ENCODE measurements at places on chromosomes 7 and 10.

GRCh38 chr10:45514291-45515270 lies 140.6 kb downstream of the ALOX5 start:
- peak; percentile 63 for DNase-seq

- peak; percentile 43 for DNase-seq
Measured at GRCh38 chr7:105876964-105877601, 684 bp upstream of the ATXN7L1 start.

GRCh38 chr7:18257711-18258110 lies 230.1 kb upstream of the PRPS1L1 start:
- DNase-seq = no peak

GRCh38 chr7:70098133-70098561 lies 499.9 kb downstream of the AUTS2 start:
- DNase-seq = no peak

GRCh38 chr10:84195044-84195830 lies 900 bp downstream of the CDHR1 start:
- DNase-seq = no peak

- DNase-seq = no peak
Measured at GRCh38 chr7:12317675-12318074, 86.0 kb downstream of the VWDE start.

- no peak for DNase-seq
Measured at GRCh38 chr10:8023851-8024250, 30.6 kb upstream of the GATA3 start.

GRCh38 chr10:132176623-132177500 lies 9.9 kb upstream of the DPYSL4 start:
- DNase-seq = no peak

DNA sequence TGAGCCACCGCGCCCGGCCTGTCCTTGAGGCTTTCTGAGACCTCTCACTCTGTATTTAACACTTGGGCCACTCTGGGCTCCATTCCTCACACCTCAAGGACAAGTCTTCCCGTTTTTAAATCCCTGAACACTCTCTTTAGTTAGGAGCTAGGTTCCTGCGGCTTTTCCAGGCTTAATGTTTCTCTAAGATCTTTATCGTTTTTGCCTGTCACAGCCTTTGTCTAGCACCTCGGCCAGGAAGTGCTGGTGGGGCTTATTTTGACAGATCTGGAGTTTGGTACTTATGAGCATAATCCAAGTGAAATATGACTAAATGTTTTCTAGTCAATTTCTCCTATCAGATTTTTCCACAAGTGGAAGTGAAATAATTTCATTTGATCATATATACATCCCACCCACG lies 186.6 kb downstream of the DPY19L1 start:
- DNase-seq = no peak

GRCh38 chr10:10644676-10645385 lies 372.8 kb upstream of the CELF2 start:
- no peak for DNase-seq

DNA sequence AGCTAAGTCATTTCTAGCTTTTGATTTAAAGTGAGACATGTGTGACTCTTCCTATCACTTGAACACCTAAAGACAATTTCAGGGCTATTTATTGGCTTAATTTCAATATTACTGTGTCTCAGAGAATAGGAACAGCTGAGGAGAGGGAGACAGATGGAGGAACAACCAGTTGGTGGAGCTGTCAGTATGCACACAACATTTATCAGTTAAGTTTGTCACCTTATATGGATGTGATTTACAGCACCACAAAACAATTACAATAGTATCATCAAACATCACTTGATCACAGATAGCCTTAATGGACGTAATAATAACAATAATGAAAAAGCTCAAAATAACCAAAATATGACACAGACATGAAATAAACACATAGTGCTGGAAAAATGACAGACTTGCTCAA lies 129.6 kb downstream of the NPSR1 start:
- DNase-seq = peak; percentile 8

- DNase-seq = no peak
Measured at GRCh38 chr7:107933386-107934013, 42.5 kb downstream of the DLD start.

DNA sequence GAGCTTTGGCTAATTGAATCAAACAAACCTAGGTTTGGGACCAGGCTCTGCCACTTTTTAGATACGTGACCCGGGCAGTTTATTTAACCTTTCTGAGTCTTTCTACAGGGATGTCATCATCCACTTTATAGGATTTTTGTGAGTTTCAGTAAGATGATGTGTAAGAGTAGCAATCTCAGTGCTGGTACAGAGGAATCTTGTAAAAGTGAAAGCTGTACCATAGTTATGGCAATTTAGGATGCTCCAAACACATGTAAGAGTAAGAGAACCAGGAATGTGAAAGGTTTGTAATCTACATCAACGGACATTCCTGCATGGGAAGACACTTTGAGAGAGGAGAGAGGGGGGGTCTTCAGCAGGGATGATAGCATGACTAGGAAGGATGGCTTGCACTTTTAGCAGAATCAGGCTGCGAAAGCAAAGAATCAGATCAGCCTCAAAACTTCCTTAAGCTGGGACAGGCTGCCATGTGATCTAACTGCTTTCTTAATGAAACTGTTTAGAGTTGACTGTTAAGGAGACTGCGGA lies 968 bp downstream of the NOLC1 start:
- DNase-seq = no peak

- DNase-seq = no peak
Measured at GRCh38 chr10:15775513-15775912, 55.8 kb upstream of the ITGA8 start.

- no peak for DNase-seq
Measured at GRCh38 chr7:23419160-23419559, 51.1 kb downstream of the IGF2BP3 start.

DNA sequence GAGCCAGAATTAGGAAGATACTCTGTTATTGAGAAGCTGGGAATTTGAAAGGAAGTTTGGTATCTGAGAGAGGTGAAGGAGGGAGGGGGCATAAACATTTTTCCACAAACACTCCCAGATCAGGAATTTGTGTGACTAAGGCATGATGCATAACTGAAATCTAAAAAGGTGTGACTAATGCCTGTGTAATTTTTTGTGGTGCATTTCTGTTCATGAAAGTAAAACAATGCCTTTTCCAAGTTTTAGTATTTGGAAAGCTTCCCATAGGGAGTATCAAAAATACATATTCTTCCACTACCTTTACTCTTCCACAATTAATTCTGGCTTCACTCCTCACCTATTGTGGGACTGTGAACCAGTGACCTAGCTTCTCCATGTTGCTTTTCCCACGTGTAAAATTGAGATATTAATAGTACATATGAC lies 56.4 kb upstream of the CAV2 start:
- DNase-seq = no peak

GRCh38 chr10:69290993-69291392 lies 12.7 kb downstream of the HK1 start:
- DNase-seq = no peak

DNA sequence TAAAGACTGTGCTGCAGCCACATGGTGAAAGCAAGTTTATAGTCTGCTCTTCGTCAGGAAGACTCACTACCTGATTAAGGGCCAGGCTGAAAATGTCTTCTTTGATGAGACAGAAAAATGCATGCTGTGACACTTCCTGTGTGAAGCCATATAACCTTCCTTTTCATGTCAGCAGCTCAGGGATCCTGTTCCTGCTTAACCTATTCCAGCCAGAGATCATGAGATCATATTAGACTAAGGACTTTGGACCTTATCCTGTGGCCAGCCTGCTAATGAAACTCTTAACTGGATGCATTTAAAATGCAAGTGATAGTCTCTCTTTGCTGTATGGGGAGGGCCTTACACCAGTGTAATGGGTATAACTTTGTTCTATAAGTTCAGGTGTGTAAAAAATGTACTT lies 165.2 kb downstream of the PTEN start:
- DNase-seq = no peak

- DNase-seq = peak; percentile 20
Measured at GRCh38 chr10:96587264-96588059, 650 bp upstream of the TM9SF3 start.

GRCh38 chr10:102384053-102384452 lies 11.5 kb upstream of the NFKB2 start:
- no peak for DNase-seq

- no peak for DNase-seq
Measured at GRCh38 chr10:75127471-75127870, 16.0 kb downstream of the SAMD8 start.

GRCh38 chr10:6347391-6347951 lies 144.7 kb downstream of the PFKFB3 start:
- no peak for DNase-seq

GRCh38 chr7:133255486-133255885 lies 2.6 kb downstream of the EXOC4 start:
- no peak for DNase-seq

DNA sequence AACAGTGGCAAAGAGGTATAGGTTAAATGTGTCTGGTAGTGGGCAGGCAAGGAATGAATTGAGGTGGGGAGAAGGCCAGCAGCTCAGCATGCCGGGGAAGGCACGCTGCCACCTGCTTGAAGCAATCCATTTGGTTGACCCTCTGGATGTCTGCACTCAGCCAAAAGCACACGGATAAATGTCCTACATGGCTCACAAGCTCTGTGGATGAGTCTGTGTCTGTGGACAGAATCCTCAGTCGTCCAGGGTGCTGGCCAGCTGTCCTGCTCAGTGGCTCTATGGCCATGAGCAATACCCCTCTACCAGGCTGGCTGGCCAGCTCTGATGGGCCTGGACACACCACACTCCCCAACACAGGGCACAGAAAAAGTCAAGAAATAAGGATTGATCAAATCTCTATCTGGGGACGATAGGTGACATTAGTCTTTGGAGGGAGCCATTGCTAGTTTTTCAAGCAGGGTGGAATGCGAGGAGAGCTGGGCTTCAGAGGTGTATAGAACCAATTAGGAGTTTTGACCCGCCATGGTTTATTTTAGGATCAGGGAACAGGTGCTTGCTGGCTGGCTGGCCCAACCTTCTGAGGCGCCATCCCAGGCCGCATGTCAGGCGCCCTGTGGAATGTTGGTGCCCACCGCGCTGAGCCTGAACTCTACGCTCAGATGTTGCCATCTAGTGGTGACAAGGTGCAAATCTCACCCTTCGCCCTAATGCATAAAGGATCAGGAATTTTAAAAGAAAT lies 493.4 kb downstream of the TNS3 start:
- DNase-seq = peak; percentile 61

- DNase-seq = no peak
Measured at GRCh38 chr7:29248713-29249382, 54.3 kb downstream of the CHN2 start.

GRCh38 chr7:12764458-12764891 lies 77.0 kb downstream of the ARL4A start:
- no peak for DNase-seq

GRCh38 chr10:100930368-100930767 lies 17.6 kb downstream of the SLF2 start:
- DNase-seq = no peak

DNA sequence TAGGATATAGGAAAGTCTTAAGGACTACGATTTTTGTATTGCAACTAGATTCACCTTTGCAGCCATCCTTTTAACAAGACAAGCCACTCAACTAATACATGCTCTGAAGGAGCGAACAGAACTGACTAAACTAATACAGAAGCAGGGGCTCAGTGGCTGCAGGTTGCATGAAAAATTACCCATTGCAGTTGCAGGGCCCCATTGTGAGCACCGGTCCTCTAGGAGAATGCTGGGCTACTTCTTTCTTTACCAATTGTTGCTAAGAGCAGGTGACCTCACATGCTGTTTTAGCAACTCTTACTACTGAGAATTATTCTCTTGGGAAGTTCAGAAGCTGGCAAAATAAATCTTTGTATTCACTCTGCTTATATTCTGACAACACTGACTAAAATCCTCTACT lies 64.0 kb upstream of the ANKRD1 start:
- DNase-seq = no peak

- DNase-seq = no peak
Measured at GRCh38 chr10:98720551-98720950, 273.8 kb upstream of the HPS1 start.

DNA sequence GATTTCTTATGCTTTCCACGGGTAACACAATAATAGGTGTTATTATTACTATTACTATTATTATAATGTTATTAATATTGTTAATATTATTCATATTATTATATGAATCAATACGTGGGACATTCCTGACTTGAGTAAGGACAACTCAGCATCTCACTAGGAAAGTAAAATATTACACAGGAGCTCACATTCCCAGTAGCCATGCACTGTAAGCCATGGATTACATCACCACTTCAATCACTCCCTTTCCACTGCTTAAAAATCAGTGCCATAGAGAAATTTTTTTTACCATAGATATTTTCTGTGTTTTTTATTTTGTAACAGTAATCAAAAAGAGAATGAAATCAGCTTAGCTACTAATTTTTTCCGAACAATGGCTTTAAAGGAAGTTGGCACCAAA lies 68.5 kb upstream of the DGKI start:
- DNase-seq = no peak

- no peak for DNase-seq
Measured at GRCh38 chr10:114363745-114364454, 40.4 kb downstream of the AFAP1L2 start.

DNA sequence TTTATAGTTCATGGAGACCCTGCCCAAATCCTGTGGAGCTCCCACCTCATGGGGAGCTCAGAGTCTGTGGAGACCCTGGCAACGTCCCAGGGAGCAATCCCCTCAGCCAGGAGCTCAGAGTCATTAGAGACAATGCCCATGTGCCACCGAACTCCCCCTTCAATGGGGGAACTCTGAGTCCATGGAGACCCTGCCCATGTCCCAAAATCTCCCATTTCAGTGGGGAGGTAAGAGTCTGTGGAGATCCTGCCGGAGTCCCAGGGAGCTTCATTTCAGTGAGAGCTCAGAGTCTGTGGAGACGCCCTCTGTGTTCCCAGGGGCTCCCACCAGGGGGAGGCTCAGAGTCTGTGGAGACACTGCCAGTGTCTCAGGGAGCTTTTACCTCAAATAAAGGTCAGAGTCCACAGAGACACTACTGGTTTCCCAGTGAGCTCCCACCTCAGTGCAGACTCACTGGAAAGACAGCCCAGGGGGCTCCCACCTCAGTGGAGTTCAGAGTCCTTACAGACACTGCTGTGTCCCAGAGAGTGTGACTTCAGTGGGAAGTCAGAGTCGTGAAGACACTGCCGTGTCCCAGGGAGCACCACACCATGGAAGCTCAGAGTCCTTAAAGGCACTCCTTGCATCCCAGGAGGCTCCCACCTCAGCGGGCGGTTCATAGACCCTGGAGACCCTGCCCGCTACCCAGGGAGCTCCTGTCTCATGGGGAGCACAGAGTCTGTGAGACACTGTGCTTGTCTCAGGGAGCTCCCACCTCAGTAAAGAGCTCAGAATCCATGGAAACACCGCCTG lies 5.0 kb downstream of the MYO1G start:
- peak; percentile 28 for DNase-seq

Measured in NCI-H524 (cell line).